ENCODE measurements at places on chromosomes 5 and 9.

GRCh38 chr5:179609834-179610108, 13.7 kb downstream of the HNRNPH1 start:
- DNase-seq = no peak

- no peak for DNase-seq
These were observed 92.3 kb downstream of the STRBP start for GRCh38 chr9:123175854-123176629.

GRCh38 chr9:83936523-83936922, 15.3 kb upstream of the KIF27 start:
- no peak for DNase-seq

GRCh38 chr5:17482790-17483189, 15.2 kb upstream of the TAF11L2 start:
- no peak for DNase-seq

DNA sequence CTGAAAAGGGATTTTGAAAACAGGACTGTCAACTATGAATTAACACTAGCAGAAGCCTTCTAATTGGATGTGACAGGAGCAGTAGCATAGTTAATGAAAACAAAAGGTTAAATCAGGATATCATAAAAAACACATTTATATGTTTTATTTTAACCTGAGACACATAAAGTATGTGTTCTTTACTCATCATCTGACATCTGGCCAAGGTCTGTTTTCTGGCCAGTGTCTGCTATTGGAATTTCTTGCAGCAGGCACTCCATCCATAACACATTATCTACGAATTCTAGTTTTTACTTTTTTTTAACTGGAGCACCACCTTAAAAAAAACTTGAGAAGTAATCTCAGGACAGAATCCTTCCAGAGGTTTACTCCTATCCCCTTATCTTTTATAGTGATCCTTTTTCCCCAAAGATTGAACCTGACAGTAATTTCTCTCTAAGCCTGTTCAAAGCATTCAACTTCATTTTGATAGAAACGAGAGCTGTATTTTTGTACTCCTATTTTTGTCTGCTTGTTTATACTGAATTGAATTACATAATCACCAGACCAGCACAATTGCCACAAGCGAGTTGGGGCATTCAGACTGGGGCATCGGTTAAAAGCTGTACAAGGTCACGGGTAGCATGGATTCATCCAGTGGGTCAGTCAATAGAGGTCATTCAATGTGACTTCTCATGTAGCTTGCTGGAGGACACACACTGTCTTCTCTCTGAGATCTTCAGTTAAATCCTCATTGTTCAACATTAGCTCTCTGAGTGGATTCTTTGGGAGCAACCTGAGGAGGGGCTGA, 205.6 kb upstream of the CLINT1 start:
- DNase-seq = no peak

DNA sequence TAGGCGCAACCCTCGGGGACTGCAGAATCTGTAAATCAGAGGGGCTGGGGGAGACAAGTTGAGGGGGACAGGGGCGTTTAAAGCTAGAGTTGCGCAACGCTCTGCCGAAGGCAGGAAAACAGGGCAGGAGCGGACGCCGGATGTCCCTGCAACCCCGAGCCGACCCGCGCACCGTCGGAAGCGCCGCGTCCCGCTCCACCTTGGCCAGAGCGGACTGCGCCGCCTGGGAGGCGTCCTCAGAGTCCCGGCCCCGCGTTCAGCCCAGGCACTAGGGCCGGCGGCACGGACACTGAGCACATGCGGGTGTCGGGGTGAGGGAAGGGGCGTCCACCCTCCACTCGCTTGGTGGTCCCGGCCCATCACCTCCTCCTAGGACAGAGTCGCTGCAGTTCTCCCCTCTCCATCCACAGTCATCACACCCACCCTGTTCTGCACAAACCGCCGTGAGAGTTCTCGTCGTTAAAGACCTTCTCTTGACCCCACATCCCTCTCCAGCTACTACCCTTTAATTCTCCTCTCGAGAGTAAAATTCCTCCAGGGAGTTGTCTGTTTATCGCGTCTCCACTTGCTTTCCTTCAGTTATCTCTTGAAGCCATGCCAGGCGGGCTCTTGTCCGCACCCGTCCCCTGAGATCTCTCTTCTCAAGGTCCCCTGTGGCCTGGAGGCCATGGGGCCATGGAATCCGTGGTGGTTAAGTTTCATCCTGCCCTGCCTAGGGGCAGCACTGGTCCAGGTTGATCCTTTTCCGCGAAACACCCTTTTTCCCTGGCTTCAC, 796 bp upstream of the PDLIM7 start:
- DNase-seq = no peak

DNA sequence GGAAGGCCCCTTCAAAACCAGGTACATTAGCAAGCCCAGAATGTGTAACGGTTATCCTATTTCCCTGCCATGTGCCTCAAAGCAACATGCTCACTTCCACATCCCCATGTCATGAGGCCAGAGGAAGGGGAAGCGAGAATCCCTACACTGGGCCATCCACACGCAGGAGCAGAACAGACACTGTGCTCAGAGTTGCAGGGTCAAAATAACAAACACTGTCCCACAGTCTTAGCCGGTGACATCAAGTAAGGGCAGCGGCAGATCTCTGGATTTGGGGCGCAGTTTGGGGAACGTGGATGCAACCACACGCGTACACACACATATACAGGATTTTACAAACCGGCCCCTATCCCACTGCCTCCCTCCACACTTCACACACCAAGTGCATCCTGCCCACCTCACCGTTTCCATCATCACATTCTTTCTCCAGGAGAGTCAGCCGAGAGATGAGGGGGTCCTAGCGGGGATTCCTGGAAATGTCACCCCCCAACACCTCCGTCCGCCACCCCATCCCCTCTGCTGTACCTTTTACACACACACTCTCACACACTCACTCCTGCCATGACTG, 776 bp downstream of the APBA1 start:
- DNase-seq = no peak

DNA sequence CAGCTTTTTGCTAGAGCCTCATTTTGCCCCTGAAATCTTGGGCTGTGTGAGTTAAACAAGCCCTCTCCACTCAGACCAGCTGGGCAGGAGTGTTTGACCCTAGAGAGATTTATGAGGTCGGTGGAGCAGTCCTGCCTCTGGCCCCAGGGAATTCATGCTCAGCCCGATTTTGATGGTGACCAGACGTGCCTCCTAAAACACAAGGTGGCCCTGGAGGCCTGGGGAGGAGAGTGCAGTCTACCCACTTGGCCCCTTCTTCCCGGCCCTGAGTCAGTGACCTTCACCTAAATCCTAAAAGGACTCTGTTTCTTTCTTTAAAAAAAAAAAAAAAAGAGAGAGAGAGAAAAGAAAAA, 86.6 kb upstream of the SAP30L start:
- DNase-seq = no peak

DNA sequence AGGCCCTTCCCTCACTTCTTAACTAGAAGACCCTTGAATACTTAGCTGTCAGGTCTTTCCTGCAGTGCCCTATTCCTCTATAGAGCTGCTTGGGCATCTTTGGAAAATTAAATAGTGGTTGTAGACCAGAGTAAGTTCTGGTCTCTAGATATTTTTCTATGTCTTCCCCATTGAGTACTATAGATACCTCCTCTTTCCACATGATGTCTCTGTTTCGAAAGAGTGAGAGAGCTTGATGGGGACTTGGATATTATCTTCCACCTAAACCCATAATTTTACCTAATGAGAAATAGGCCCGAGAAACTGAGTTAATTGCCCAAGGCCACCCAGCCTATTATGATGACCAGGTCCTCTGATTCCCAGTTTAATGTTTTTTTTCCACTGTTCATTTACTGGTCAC, 40.2 kb downstream of the SPEF2 start:
- no peak for DNase-seq

- DNase-seq = no peak
These were observed 32.1 kb downstream of the ARL15 start for GRCh38 chr5:54278036-54278830.

GRCh38 chr5:109399092-109399759, 10.5 kb downstream of the PJA2 start:
- DNase-seq = no peak

DNA sequence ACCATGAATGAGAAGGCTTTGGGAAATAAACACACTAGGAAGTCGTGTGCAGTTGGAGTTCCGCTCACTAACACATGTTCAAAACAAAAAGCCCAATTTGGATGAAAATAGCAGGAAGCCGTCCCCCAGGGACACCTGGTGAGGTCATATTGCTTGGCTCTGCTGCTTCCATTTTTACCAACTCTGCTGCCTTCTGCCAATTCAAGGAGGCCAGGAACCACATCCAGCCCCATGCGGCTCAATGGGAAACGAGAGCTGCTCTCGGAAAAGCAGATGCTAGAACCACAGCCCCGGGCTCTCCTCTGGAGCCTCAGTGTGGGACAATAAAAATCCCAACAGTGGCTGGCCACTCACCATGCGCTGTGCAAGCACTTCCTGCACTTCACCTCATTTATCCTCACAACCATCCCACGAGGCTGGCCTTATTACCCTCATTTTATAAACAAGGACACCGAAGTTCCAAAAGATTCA, 13.4 kb downstream of the ADAM19 start:
- no peak for DNase-seq

DNA sequence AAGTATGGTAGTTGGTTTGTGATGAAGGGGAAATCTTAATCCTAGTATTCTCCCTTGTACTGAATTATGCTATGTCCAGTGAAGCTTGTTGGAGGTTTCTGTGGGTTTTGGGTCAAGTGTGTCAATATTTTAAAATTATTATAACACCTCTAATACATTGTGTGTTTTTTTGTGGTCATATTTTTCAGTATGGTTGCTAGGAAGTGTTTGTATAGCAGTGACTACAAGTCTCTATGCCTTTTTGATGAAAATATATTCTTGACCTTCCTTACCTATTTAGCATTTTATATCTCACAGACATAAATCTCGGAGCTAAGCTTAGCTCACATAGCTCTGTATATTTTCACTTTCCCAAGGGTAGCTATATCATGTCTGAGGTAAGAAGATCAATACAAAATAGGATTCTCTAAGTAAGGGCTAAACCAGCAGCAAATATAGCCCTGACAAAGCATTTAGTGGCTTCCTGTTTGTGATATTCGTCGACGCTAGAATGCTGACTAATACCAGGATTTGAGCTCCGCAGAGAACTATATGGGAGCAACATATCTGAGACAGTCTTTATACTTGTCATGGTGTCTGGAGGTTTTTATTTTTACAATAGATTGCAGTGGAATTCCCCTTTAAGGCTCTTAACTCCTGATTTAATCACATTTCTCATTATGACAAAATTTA, 82.3 kb downstream of the MACIR start:
- no peak for DNase-seq

- DNase-seq = no peak
These were observed 203.2 kb downstream of the CD180 start for GRCh38 chr5:66993448-66993847.

DNA sequence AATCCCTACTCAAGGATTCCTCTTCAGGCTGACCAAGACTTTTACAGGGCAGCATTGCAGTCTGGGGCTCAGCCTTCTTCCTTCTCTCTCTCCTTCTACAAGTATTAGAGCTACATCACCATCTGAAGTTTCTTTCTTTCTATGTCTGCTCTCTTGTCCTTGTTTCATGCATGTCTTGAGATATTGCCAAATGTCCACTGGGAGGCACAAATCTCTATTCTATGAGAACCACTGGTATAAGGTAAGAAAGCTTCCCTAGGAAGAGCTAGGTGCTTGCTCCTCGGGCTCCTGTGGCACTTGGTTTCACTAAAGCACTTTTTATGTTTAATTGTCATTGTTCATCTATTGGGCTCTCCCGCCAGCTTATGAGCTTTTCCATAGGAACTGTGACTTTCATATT, 289.2 kb upstream of the PCSK5 start:
- DNase-seq = no peak
